Activated CD4-positive, alpha-beta T cell treated with anti-CD3 and anti-CD28 coated beads, Interleukin-2, amount 10 ng/mL, durations not matched to agents 24 days and 14 days (primary cell): ENCODE measurements at places on chromosomes 1 and 21. TPM values are rescaled to one million over a fixed set of nuclear protein-coding genes. Genes with fewer than 3 reads are reported as not detected.

GRCh38 chr1:1333551-1334241, 2.6 kb downstream of the TAS1R3 start:
- DNase-seq: no peak

The FMOD gene
- total RNA-seq: 1.4 and 1.9 TPM in 2 replicates

- DNase-seq: no peak
These were observed 4.6 kb downstream of the KCNC4 start for GRCh38 chr1:110214454-110215404.

DNA sequence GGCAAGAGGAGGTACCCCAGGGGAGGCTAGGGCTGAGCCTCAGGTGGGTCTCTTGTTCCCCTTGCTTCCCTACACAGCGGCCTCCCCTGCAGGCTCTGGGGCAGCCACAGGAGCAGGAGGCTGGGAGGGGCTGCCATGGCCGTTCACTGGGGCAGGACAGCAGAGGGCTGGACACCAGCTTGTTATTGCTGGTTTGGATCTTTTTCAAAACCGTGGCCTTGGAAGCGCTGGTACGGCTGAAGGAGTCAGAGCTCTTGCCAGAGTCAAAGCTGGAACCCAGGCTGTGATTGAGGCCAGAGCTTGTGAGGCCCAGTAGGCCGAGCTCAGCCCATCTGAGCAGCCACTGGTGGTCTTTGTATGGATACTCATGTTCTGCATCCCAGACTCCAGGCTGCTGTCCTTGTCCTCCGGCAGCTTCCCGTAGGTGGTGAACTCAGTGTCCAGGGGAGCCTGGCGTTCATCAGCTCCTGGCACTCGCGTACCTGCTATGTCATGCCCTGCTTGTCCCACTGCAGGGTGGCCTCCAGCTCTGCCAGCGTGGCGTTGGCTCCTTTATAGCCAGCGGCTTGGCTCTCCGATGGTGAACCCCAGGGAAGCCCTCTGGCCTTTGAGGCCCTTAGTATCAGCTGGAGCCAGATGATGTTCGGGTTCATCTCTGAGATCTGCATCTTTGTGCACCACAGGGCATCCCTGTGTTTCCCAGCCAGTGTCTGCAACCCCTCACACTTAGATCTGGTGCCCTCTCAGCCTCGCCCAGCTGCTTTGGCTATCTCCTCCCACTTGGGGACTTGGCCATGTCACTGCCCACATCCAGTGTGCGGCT, 40.3 kb upstream of the THEM4 start:
- peak; percentile 54 for DNase-seq

DNA sequence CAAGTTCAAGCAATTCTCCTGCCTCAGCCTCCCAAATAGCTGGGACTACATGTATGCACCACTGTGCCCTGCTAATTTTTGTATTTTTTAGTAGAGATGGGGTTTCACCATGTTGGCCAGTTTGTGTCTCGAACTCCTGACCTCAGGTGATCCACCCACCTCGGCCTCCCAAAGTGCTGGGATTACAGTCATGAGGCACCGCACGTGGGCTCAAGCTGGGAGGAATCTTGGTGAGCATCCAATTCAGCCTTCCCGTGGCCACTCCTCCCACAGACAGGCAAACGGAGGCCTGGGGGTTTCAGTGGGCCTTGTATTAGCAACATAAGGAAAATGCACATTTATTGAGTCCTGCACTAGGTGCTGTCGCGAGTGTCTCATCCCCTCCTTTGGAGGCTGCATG, 24.5 kb upstream of the VWA5B1 start:
- no peak for DNase-seq

DNA sequence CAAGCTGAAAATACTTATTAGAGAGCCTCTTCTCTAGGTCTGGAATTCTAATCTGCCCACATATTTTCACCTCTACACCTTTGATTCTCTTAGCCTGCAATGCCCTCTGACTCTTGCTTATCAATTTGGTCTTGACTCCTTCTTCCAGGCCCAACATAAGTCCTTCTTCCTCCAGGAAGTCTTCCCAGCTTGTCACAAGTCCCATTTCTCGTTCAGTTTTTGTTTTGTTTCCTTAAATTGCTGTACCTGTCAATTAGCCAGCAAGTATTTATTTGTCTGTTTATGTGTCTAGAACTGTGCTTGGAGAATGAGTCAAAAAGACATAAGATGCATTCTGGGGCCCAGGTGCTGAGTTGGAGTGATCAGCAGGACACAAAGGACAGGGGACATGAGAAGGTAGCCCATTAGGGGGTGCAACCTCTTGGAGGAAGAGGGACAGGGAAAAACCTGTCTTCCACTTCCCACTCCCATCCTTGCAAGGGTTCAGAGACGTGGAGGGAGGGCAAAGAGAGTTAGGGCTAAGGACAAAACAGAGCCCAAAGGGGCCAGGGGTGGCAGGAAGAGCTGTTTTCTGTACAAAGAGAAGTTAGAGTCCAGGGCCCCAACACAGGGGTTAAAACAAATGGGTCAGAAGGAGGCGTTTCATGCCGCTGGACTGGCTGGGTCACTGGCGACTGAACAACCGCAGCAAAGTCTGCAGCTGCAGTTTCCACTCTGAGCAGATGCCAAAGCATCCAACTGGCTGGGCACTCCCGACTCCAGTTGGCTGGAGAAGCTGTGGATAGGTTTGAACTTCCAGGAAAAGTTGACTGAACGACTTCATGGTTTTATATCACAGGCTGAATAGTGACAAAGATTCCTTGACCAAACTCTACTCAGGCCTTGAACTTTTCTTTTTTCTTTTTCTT, 10.7 kb upstream of the CNR2 start:
- DNase-seq: no peak

- DNase-seq: no peak
These were observed 183.3 kb downstream of the CRB1 start for GRCh38 chr1:197451381-197451780.

The DHX9 gene
- 344 and 355 TPM in 2 replicates for total RNA-seq

The RORC gene
- 1.0 and 1.3 TPM in 2 replicates for total RNA-seq

DNA sequence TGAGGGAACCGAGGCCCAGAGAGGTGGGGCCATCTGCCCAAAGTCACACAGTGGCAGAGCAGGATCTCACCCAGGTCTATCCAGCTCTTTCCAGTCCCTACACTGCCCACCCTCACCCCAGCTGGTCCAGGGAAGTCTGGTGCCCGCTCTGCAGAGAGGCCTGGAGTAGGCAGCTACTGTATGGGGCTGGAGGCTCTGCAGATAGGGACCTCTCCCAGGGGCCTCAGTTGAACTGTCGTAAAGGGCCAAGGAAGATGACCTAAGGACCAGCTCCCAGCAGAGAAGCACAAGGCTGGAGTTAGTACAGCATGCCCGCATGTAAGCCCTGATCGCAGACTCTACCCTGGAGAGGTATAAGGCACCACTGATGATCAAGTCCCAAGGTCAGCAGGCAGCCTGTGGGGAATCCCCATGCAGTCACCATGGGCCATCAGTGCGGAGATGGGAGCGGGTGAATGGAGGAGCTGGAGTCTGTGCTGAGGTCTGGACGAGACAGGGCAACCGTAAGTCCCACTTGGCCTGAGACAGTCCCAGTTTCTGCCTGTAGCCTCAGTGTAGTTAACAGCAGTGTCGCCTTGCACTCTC, 320.2 kb downstream of the MATN1 start:
- DNase-seq: no peak

The SLC6A17 gene
- 0.05 TPM in 1 of 2 replicates, not detected in the other for total RNA-seq

- no peak for DNase-seq
These were observed 1.5 kb upstream of the KCNH1 start for GRCh38 chr1:211135342-211135950.

The FASLG gene
- total RNA-seq: 54.4 and 55.9 TPM in 2 replicates

- DNase-seq: no peak
These were observed 126.3 kb upstream of the JUN start for GRCh38 chr1:58909914-58910681.

GRCh38 chr1:116324411-116324810, 48.6 kb upstream of the ATP1A1 start:
- no peak for DNase-seq

DNA sequence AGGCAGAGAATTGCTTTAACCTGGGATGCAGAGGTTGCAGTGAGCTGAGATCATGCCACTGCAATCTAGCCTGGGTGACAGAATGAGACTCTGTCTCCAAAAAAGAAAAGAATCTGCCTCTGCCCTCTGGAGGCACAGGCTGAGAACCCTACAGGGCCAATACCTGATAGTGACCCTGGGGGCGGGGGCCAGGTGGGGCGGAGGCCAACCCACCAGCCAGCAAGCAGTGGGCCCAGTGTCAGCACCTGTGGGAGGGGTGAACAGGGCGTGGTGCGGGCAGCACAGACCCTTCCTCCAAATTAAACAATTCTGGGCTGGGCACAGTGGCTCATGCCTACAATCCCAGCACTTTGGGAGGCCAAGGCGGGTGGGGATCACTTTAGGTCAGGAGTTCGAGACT, 19.0 kb upstream of the PLEKHG5 start:
- no peak for DNase-seq

The AMY1B gene
- total RNA-seq: not detected in 2 replicates

The CRABP2 gene
- total RNA-seq: 0.62 and 1.4 TPM in 2 replicates

The GNG4 gene
- 76.2 and 77.2 TPM in 2 replicates for total RNA-seq

DNA sequence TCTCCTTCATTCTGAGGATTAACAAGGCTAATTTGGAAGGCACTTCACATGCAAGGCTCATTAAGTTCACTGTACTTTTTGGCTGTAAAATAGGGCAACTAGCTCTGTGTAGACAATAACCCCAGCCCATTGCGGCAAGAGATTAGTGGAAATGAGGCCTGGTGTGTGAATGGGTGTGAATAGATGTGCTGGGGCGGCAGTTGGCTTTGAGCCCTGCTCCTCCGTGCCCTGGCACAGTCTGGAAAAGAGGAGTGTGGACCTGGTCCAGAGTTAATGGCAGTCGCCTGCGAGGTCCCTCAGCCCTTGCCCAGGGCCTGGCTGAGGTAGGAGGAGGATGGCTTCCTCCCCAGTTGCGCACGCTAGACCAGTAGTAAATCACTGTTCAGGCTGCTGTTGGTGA, 4.8 kb downstream of the KISS1 start:
- no peak for DNase-seq

The DUSP10 gene
- 13.5 and 14.6 TPM in 2 replicates for total RNA-seq

The SPRR2E gene
- not detected in 2 replicates for total RNA-seq

GRCh38 chr1:201745023-201745422, 83.9 kb upstream of the IPO9 start:
- no peak for DNase-seq

GRCh38 chr1:118960567-118961136, 27.5 kb downstream of the TBX15 start:
- DNase-seq: no peak

- no peak for DNase-seq
These were observed 7.0 kb downstream of the TRIM33 start for GRCh38 chr1:114503916-114504422.

- DNase-seq: peak; percentile 74
These were observed 876 bp upstream of the CATSPERE start for GRCh38 chr1:244460197-244460596.

The OR2G6 gene
- not detected in 2 replicates for total RNA-seq

- DNase-seq: no peak
These were observed 7.5 kb upstream of the C2CD2 start for GRCh38 chr21:41961282-41961701.

The FCRL4 gene
- total RNA-seq: not detected in 2 replicates

The SMCP gene
- not detected in 2 replicates for total RNA-seq

The SPATA46 gene
- total RNA-seq: not detected in 2 replicates

DNA sequence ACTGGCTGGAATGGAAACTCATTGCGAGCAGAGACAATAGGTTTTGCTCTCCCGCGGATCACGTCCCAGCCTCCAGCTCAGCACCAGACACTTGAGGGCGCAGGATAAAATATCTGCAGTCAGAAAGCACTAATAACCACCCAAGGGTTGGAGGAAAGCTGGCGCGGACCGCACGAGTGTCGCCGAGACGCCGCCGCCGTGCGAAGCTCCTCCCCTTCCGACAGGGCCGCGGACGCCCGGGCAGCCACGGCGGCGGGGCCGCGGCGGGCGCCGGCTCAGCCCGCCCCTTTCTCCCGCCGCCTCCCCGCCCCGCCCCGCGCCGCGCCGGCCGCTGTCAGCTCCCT, at the start of gene CMPK1:
Gene CMPK1, plus strand, starts transcription at position 213 of the 344 bp plus-strand sequence. CDS start 156 bp downstream, outside the sequence.
- DNase-seq: peak; percentile 94

GRCh38 chr1:174110053-174110452, 49.3 kb upstream of the RABGAP1L start:
- DNase-seq: no peak

- no peak for DNase-seq
These were observed 55.7 kb downstream of the RBM11 start for GRCh38 chr21:14271641-14272040.

DNA sequence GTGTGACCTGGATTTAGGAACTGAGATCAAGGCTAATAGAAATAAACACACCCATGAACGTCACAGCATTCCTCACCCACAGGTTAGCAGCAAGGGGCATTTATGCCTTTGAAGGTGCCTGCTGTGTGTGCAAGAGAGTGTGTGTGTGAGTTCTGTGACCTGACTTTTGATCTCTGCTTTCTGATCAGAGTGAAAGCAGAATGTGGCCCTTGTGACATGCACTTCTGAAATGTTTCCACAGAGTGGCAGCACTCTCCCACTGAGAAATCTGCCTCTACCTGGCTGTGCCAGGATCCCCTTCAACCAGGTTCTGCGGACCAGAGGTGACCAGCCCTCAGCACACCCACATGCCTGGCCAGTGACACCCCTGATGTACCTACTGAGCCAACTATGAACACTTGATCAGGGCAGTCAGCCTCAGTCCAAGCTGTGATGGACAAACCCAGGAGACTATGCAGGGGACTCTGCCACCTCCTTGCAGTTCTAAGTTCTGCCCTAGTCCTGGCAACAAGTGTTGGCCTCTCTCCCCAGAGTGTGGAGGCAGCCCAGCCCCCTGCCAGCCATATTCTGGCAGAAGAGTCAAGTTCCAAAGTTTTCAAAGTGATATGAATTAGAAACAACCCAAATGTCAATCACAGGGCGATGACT, 41.0 kb downstream of the RXRG start:
- DNase-seq: peak; percentile 83

- DNase-seq: no peak
These were observed 10.1 kb upstream of the CACYBP start for GRCh38 chr1:174989536-174990220.

The DIRAS3 gene
- total RNA-seq: not detected in 2 replicates

DNA sequence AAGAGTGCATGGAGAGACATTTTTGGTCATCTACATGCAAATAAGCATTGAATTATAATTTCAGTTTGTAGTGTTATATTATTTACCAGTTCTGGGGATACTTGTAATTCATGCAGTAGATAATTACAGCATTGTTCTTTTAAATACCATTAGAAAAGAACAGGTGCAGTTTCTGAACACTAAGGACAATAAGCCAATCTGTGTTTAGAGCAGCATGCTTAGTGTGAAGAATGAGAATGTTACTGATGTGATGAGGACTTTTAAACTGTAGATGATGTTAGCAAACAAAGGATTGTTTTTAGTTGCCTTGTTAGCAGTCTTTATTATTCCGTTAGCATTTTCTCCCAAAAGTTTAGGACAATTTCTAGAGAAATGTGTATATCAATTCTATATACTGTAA, 348.3 kb downstream of the BRINP3 start:
- DNase-seq: no peak

The BSND gene
- not detected in 2 replicates for total RNA-seq

GRCh38 chr1:115757326-115757725, 11.2 kb downstream of the CASQ2 start:
- DNase-seq: no peak

GRCh38 chr21:18759751-18760161, 356.2 kb upstream of the TMPRSS15 start:
- no peak for DNase-seq

- no peak for DNase-seq
These were observed 68.4 kb downstream of the ARHGEF10L start for GRCh38 chr1:17607644-17608581.
